GM13976 (cell line): ENCODE measurements at places on chromosomes 13 and 19.

DNA sequence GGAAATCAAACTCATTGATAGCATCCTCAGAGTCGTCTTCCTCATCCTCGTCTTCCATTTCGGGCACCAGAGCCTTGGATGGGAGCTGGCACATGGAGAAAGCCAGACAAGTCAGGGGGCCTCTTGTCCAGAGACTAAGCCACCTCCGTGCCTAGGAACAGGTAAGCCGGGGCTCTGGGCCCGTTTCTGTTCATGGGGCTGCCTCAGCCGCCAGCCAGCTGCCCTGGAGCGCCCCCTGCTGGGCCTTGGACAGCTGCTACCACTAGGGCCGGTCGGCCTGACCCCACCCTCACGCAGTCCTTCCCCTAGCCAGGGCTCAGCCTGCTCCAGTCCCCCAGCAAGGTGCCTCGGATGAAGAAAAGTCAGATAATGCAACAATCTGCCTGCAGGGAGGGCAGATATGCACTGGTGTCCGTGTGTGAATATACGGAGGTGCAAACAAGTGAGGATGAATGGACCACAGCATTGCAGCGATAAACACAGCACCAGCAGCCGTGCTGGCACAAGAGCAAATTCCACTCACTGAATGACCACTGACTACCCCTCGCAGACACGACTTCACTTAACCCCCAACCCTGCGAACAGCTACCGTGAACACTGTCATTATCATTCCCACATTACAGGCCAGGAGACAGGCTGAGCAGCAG is 11.9 kb upstream of the PRKD2 start:
- DNase-seq: peak; percentile 93

DNA sequence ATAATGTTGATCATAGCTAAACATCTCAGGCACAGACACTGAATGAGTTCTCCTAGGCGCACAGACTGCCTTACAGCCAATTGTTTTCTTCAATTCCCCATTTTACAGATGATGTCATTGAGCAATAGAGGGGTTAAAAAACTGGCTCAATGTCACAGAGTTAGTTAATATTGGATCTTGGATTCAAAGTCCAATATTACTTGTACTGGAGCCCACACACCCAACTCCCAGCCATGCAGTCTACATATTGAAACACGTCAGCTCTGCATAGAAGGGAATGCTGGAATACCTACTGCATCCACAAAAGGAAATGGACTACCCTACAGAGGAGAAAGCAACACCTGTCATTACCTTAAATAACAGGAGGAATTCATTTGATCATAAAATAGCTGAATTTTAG is 76.1 kb upstream of the SLC15A1 start:
- DNase-seq: no peak

GRCh38 chr13:113209336-113209758 is at the start of gene CUL4A:
CUL4A (plus strand) TSS chr13:113209613; CDS start chr13:113209628, 15 bp downstream.
- peak; percentile 88 for DNase-seq

DNA sequence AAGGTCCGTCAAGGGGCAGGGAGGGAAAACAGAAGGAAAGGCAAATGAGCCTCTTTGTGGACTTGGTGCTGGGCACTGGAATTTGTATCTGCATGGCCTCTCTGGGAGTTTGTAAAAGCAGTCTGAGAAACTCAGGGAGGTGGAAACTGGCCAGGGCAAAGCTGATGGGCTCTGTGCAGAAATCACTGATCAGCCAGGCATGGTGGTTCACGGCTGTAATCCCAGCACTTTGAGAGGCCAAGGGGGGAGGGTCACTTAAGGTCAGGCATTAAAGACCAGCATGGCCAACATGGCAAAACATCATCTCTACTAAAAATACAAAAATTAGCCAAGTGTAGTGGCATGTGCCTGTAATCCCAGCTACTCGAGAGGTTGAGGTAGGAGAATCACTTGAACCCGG is 369.9 kb upstream of the ZNF507 start:
- DNase-seq: no peak

DNA sequence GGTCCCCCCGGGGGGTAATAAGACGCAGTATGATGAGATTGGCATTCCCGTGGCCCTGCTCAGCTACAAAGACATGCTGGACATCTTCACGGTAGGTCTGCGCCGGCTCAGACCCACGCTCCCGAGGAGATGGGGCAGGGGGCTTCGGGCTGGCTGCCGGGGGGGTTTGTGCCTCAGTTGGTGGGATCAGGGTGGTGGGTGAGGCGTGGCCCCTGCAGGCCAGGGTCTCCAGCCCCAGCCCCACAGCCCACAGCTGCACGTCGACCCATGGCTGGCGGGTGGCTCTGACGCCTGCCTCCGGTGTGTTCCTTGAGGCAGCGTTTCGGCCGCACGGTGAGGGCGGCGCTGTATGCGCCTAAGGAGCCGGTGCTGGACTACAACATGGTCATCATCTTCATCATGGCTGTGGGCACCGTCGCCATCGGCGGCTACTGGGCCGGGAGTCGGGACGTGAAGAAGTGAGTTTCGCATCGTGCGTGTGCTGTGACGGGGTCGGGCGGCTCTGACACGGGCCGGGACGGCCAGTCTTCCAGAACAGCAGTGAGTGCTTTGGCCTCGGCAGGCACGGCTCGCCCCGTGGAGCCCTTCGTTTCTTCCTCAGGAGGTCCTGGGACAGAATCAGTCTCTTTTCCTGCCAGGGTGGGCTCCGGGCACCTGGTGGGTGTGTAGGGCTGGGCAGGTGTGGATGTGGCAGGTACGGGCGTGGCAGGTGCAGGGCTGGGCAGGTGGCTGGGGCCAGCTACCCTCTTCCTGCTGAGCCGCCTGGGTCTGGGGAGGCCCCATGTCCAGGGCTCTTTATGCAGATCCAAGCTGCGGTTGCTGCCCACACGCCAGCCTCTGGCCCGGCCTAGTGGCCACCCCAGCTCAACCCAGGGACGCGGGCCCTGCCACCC is 10.5 kb downstream of the SPPL2B start:
- no peak for DNase-seq

GRCh38 chr19:1177322-1178114 is 3.5 kb upstream of the SBNO2 start:
- DNase-seq: no peak
